Endodermal cell (in vitro differentiated cells): ENCODE measurements at places on chromosomes 16 and 17.
A peak's percentile ranks its signal among the peaks of the same experiment; 100 is the strongest.

GRCh38 chr16:11133344-11133943, 122.6 kb downstream of the SOCS1 start:
- DNase-seq: no peak

DNA sequence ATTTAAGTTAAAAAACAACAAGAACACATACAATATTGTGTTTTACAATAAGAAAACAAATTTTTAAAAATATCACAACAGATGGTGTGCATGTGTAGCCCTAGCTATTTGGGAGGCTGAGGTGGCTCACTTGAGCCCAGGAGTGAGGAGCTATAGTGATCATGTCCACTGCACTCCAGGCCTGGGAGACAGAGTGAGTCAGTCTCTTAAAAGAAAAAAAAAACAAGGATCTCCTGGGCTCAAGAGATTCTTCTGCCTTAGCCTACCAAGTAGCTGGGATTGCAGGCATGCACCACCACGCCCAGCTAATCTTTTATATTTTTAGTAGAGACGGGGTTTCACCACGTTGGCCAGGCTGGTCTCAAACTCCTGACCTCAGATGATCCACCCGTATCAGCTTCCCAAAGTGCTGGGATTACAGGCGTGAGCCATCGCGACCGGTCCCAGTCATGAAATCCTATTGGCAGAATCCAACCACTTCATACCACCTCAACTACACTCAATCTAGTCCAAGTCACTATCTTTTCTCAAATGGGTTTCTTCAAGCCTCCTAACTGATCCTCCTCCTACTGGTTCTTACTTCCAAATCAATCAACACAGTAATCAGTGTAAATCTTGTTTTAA, 55.0 kb downstream of the STH start:
- DNase-seq: no peak

GRCh38 chr16:50403491-50403890, 34.7 kb upstream of the BRD7 start:
- no peak for DNase-seq

GRCh38 chr16:56191835-56192634, 746 bp downstream of the GNAO1 start:
- DNase-seq: peak; percentile 63

- no peak for DNase-seq
These were observed 22.7 kb downstream of the CYTH1 start for GRCh38 chr17:78759203-78759968.

DNA sequence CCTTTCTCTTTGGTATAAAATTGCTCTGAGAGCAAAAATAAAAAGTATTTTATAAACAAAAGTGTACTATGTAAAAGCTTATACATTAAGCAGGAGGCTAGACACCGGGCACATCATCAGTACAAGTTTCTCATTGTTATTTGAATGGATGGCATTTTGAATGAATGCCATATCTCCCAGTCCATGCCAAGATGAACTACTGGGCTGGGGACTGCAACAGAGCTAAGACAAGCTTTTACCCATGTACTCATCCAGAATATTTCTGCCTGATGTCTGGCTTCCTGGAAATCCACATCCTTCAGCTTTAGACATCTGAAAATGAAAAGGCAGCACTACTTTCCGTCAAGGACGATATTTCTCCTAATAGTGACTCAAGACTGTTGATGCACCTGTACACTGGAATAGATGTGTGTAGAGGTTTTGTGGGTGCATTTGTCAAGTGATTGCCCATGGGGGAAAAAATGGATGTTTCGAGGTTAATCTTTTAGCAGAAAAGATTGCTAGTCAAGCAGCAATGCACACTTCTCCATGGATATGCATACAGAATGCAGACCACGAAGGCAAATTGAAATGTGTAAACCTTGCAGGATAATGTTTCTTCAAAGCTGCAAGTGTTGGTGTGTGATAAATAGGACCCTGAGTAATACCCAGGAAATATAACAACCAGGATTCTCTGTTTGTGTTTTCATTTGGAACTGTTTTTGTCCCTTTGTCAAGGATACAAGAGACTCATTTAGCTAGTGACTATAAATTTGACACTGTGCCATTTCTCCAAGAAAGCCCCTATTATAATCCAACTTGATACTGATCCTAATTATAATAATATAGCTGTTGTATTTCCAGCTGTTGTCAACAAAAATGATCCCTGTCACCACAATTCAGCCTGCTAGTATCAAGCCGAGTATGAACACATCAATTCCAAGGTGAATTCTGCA, 173.8 kb downstream of the CDH8 start:
- no peak for DNase-seq

- DNase-seq: no peak
These were observed 31.7 kb downstream of the RPA1 start for GRCh38 chr17:1861391-1862010.

DNA sequence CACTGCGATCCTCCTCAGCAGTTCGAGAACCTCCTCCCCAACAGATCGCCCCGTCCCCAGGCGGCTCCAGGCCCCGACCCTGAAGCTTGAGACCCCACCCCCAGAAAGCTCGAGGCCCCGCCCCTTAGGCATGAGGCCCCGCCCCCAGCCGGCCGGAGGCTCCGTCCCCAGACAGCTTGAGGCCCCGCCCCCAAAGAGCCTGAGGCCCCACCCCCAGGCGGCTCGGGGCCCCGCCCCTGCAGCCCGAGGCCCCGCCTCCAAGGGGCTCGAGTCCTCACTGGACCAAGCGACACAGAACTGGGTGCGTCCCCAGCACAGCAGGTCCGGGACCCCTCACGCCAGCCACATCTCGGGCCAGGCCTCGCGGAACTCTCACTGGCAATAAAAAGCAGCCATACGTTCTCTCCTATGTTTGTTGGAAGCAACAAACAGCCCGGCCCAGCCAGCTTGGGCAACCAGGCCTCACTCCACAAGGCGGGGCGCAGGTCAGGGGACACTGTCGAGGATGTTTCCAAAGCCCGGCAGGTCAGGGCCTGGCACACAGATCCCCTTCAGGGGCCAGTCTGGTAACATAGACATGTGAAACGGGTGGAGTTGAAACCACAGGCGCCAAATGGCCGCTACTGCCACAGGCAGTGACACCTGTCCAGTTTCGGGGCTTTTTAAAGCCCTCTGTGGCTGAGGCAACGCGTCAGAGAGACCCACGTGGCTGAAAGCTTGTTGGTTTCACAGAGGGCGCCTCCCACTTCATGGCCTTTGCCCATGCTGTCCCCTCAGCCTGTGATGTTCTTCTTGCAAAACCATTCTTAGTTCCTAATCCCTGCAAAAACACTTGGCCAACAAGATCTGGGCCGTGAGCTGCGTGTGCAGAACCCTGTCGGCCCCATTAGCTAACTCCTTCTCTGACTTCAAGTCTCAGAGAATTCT, 224.2 kb downstream of the PARN start:
- DNase-seq: peak; percentile 97

- DNase-seq: no peak
These were observed 21.2 kb downstream of the ERAL1 start for GRCh38 chr17:28875848-28876550.

GRCh38 chr16:22278441-22279230, 18.6 kb upstream of the POLR3E start:
- DNase-seq: no peak

GRCh38 chr16:84827897-84828296, 8.1 kb downstream of the CRISPLD2 start:
- no peak for DNase-seq

DNA sequence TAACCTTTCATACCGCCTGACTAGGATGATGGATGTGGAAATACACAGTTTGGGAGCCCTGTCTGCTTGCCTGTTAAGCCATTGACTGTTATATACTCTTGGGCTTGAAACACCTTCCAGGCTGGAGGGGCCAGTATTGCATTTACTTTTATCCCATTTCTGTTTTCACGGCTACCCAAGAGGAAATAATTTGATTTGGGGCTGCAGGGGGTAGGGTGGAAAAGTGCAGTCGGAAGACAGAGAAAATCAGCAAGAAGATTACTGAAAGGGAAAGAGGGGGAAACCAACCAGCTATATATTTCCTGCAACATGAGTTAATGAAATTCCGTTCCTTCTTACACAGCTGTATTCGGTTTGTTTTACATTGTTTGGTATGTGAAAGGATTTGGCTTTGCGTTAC, 202.5 kb downstream of the CDH13 start:
- DNase-seq: no peak

DNA sequence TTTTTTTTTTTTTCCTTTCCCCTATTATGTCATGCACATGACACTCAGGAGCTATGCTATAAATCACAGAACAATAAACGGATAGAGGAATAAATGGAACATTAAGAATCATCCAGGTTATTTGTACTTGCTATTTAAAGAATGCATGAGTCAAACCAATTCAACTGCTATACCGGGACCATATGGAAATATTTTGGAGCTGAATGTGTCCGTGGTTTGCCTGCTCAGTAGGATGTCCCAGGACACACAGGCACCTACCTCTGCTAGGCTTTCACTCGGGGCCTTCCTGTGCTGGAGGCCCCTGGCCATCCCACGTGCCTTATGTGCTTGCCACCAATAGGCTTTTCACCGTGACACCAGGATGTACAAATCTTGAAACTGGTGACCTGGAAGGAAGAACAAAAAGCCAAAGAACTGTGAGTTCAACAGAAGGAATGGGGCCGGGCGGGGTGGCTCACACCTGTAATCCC, 15.3 kb upstream of the SEC14L1 start:
- DNase-seq: no peak

GRCh38 chr17:78345791-78346494, 13.9 kb downstream of the SOCS3 start:
- DNase-seq: no peak

DNA sequence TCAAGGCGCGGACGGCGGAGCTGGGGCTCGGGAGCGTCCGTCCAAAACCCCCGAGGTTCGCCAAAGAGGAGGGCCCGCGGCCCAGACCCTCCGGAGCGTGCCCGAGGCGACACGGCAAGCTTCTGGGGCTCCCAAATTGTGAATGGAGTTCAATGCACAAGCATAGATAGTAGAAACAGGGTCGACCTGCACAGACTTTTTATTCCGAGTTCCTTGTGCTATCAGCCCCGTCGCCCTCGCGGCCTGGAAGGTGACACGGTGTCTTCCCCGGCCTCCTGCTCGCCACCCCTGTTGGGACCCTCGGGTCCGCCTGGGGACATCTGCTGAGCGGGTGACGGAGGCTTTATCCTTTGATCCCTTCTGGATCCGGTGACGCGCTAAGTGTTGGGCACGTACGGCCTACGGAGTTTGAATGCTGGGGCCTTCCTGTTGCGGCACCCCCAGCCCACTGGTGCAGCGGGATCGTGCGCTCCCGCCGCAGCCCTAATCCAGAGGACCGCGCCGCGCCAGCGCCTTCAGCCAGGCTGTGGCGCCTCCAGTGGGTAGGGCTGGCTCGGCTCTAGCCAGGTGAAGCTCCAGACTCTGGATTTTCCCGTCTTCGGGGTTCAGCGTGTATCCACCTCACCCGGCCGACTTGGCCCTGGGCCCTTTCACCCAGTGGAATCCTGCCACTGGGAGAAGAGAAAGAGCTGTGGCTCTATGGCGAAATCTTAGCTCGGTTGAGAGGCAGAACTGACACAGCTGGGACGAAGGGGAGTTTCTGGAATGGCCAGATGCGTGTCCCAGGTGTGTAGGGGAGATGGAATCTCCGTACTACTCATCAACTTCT, 17.0 kb upstream of the NTN1 start:
- peak; percentile 86 for DNase-seq

GRCh38 chr17:10516065-10516464, 2.3 kb downstream of the MYH1 start:
- no peak for DNase-seq

DNA sequence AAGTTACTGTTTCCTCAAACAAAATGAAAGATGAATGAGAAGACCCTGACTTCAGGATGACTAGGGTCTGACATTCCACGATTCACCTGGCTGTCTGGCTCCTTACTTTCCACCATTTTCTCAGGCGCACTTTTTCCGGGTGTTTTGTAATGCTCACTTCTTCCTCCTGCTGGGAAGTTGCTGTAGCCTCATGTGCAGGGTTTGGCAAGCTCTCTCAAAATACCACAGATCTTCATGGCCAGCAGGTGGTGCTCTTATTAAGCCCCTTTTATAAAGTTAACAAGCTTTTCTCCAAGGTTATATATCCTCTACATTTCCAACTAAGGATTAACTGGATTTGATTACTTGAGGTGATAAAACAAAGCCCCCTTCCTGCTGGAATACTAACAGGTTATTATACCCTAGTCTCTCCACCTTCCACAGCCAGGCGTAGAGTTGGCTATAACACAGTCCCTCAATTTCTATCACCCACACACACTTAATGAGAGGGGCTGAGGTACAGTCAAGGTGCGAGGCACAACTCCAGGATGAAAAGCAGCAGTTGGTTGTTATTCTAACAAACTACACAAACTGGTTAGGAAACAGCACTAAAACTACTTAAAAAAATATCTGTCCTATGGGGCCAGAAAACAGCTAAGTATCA, 45.4 kb downstream of the STH start:
- peak; percentile 92 for DNase-seq

GRCh38 chr17:64787255-64787920, 125.3 kb upstream of the SMURF2 start:
- peak; percentile 49 for DNase-seq

GRCh38 chr16:2524339-2524938, 4.3 kb downstream of the AMDHD2 start:
- DNase-seq: no peak
